ENCODE measurements at places on chromosomes 6 and 20. TPM values are rescaled to one million over a fixed set of nuclear protein-coding genes. Genes with fewer than 3 reads are reported as not detected.

DNA sequence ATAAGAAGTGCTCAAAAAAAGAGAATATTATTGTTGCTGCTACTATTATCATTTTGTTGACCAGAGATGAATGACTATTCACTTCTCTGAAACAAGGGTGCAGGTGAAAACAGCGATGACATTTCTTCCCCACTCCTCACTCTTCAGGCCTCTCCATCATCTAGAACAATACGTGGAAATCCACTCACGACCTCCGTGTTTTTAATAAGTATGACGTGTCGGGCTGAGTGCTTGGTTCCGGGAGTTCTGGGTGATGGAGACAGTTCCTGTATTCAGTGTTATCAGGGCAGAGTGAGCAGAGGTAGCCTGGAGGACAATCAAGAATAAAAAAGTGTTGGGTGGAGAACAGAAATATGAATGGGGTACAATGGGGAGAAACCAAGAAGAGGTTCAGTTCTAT, 130.0 kb upstream of the ZNF217 start:
- DNase-seq = no peak

DNA sequence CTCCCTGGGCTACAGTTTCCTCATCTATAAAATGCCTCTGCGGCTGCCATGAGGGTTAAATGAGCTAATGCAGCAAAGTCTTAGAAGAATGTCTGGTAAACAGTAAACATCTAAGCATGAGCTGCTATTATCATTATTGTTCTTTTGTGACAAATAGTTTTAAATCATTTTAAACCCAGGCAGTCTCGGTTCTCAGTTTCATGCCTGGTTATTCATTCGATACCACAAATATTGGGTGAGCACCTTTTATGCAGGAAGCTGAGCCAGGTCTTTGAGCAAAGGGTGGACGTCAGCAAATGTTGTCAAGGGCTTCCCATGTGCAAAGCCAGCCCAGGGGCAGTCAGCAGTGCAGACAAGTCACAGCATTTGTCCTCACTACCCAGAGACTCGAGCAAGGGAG, 128.7 kb downstream of the NFATC2 start:
- no peak for DNase-seq

DNA sequence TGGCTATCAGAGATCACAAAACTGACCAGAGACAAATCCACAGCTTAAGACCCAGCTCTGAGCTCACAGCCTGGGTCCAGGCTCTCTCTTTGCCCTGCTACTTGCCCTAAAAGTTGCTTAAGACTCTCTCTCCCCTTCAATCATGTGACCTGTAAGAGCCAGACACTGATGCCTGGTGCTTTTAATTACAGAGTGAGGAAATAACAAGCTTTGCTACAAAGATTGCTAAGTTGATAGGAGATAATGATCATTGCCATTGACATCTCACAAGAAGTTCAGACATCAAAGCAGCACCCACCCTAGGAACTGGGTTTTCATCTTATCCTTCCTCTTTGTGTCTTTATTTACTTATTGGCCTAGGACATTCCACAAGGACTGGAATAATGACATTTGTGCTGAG, 125.9 kb upstream of the CD93 start:
- peak; percentile 18 for DNase-seq

Gene LAMP5
- not detected for total RNA-seq

- DNase-seq = no peak
Observed at GRCh38 chr20:58194175-58194791, 34.2 kb downstream of the ANKRD60 start.

DNA sequence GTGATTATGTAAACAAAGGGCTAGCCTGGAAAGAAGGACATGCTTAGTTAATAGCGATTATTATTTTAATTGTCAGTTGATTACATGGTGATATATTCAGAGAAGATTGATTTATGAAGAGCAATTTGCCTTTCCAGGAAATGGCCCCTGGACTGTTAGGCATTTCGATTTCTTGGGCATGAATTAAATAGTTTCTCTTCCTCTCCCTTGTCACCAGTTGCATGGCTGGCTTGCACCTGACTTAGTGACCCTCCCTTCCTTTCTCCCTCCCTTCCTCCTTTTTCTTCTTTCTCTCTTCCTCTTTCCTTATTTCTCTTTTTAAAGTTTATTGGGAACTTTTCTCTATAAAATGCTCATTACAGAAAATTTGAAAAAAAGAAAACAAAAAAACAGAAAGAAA, 235.4 kb downstream of the CDC5L start:
- DNase-seq = no peak

Gene CTCFL
- total RNA-seq = not detected

DNA sequence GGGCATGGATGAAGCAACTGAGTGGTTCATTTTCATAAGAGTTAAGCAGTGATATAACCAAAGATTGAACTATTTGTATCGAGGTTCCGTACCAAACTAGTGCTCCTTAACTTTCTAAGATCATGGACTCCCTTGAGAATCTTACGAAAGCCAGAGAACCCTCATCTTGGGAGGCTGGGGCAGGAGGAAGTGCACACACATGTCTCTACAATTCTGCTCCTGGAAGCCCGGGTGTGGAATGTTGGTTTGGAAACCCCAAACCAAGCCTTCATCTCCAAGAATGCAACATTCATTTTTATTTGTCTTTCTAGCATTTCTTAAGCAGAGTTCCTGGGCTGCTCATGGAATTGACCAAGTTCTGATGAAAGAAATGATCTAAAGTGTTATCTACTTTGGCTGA, 250.5 kb upstream of the PRND start:
- no peak for DNase-seq

DNA sequence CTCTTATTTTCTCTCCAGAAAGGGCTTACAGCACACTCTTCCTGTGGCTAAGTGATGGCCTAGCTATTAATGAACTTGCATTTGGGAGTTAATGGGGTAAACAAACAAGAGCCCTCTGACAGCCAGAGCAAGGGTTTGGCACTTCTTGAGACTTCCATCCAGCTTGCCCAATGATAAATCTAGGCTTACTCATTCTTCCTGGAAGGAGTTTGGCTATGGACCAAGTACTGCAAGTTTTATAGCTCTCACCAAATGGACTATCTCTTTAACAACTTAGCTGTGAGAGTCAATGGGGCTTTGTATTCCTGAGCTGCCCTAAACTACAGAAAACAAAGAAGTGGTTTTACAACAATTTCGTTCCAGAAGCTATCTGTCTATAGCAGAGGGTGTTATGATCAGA, 16.7 kb upstream of the PI3 start:
- DNase-seq = peak; percentile 82

Gene BMP5
- total RNA-seq = under 0.01 TPM

DNA sequence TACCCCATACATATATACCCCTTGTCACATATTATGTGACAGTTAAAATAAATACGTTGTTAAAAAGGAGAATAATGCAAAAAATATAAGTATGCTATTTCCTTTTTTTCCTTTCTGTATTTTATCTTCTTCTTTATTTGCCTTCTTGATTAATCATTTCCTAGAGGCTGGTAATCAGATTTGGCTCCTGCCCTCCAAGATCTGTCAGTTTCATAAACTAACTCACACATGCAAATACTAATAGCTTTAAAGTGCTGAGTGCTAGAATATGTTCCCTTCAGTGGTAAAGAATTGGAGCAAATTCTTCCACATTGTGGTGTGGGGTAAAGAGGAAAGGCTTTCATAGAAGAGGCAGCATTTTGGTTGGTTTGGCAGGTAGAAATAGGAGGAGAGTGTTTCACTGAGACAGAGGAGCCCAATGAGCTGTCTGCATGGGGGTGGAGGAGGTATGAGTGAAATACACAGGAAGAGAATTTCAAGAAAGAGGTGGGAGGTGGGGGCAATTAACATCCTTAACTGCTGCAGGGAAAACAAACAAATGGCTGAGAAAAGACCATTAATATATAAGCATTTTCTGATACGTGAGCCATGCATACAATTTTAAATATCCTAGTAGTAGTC, 523.9 kb downstream of the BMP2 start:
- no peak for DNase-seq

GRCh38 chr6:82979657-82980056, 86.0 kb downstream of the UBE3D start:
- DNase-seq = no peak

- no peak for DNase-seq
Observed at GRCh38 chr6:33431880-33432541, 12.1 kb downstream of the SYNGAP1 start.

GRCh38 chr6:165913676-165914570, 250.9 kb upstream of the PDE10A start:
- peak; percentile 70 for DNase-seq

Gene CALHM4
- not detected for total RNA-seq

Gene BMP7
- not detected for total RNA-seq

DNA sequence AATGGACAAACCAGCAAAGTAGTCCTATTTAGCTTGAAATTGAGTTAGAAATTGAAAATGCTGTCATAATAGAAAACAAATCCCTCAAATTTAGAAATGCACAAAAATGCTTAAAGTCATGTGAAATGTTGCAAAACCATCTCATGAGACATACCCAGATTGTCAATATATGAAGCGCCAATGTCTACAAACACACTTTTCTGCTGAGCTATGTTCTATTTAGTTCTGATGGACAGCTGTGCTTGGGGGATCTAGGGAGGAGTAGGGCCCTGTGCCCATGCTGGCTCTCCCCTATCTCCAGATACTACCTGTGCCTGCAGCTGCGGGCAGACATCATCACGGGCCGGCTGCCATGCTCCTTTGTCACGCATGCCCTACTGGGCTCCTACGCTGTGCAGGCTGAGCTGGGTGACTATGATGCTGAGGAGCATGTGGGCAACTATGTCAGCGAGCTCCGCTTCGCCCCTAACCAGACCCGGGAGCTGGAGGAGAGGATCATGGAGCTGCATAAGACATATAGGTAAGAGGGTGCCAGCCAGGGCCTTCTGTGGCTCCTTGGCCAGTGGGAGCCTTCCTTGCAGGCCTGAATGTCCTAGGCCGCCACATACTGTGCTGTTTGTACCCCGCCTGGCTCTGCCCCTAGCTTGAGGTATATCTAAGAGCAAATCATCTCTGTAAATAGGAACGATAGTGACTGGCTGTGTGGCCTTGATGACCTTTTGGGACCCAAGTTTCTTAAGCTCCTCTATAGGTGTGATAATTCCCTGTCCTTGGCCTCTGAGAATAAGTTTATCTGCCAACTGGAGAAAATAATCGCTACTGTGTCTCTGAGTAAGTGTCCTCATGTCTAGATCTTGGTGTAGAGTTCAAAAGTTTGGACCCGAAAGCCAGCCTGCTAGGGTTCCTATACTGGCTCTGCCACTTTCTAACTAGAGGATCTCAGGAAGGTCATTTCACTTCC, 30.6 kb downstream of the EPB41L1 start:
- no peak for DNase-seq

Gene BPIFB2
- not detected for total RNA-seq

Gene DLK2
- 0.64 TPM for total RNA-seq

Gene HFE
- total RNA-seq = 15.5 TPM

DNA sequence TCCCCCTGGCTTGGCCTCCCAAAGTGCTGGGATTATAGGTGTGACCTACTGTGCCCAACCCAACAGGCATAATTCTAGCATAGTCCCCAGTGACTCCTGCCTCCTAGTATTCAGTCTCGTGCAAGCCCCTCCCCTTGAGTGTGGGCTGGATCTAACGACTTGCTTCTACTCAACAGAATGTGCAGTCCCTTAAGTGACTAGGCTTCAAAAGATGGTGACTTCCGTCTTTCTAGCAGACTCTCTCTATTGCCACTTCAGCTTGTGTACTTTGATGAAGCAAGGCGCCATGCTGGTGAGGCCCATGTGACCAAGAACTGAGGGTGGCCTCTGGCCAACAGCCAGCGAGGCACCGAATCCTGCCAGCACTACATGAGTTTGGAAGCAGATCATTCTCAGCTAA, 109.6 kb upstream of the TRAF3IP2 start:
- DNase-seq = no peak

GRCh38 chr20:45781391-45781931, 10.2 kb downstream of the WFDC3 start:
- peak; percentile 99 for DNase-seq

DNA sequence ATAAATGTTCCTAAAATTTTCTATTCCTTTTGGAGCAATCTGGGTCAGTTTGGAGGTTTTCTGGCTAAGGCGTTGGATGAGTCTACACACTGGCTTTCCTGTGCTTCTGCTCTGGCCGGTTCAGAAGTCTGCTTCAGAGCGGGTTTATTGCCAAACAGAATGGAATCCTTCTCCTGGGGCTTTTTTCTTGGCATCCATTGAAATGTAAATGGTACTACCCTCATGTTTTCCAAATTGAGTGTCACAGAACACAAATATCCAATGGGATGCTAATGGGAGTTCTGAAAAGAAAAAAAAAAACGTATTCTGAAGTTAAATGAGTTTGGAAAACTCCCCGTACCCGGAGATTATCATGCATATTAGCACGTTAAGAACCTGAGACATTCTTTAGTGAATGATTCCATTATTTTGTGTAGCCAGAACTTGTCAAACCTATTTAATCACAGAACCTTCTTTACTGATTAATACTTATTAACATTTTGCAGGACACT, 930.3 kb downstream of the QKI start:
- DNase-seq = no peak

Gene C20orf204
- 0.97 TPM for total RNA-seq

Data from fibroblast of villous mesenchyme (primary cell).